ENCODE measurements at places on chromosomes 6 and 20. TPM values are rescaled to one million over a fixed set of nuclear protein-coding genes. Genes with fewer than 3 reads are reported as not detected.

CD40 gene
- 21.3 TPM for polyA plus RNA-seq

GRCh38 chr6:121285041-121285440 lies 49.2 kb downstream of the TBC1D32 start:
- no peak for DNase-seq

- no peak for DNase-seq
These were observed 24.8 kb upstream of the FOXQ1 start for GRCh38 chr6:1287103-1287591.

GRCh38 chr6:12804952-12805645 lies 88.5 kb downstream of the PHACTR1 start:
- DNase-seq, result no peak

- DNase-seq, result no peak
These were observed 239.2 kb downstream of the SYNDIG1 start for GRCh38 chr20:24708411-24709295.

DNA sequence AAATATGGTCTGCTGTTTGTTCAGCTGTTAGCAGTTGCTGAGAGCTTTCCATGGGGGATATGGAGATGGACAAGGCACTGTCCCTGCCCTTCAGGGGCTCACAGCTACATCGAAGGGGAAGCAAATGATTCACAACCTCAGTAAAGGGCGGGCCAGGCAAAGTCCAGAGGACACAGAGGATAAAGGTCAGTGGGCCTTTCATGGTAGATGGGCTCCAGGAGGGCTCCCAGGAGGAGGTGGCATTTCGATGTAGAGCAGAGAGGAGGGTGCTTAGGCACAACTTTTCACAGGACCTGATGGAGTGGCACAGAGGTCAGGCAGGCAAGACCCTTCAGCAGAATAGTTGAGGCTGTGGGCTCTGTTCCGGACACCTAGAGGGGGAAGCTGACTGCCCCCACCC lies 15.2 kb upstream of the MLN start:
- DNase-seq, result no peak

DNA sequence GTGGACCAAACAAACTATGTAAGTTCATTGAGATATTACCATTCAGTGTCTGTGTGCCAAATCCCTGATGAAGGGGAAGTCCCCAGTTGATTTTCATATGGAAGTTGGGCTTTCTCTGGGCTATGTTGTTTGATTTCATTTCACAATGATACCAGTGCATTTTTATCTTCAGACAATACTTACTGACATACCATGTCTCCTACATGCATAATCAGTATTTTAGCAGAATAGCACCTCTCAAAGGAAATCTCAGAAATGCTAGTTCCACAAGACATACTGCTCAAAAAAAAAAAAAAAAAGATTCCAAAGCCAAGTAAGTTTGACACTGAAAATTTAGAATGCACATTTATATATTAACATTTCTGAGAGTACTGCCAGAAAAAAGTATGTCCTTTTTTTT lies 168.8 kb upstream of the RNF217 start:
- no peak for DNase-seq

- no peak for DNase-seq
These were observed 15.7 kb downstream of the HMGN4 start for GRCh38 chr6:26553635-26554446.

DNA sequence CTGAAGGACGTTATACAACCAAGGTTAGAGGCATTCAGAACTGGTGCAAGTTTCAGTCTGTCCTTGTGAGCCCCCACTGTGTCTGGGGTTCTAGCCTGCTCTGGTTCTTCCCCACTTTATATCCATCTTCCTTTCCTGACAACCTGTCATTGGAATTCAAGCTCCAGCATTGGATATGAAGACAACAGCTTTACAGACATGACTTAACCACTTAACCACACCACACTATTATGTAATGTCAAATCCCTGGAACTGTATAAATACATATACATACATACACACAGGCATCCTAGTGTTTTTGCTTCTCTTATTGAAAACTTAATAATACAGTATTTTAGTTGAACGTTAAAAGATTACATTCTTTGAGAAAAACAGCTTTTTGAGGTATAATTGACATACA lies 217.9 kb upstream of the SGK1 start:
- no peak for DNase-seq

DNA sequence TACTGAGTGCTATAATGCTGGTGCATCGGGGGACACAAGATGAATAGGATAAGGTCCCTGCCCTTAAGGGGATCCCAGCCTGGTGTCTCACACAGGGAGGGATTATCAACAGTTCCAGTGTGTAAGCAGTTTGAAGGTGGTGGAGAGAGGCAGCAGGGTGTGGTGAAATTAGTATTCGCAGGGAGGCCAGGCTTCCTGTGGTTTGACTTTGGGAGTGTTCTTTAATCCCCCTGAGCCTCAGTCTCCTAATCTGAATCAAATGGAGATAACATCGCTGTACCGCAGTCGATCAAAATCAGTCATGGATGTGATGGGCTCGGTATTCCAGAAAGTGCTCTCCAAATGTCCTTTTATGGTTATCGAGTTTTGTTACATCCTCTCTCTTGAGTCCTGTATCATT lies 288.1 kb upstream of the SUPT3H start:
- DNase-seq, result no peak

FABP7 gene
- not detected for polyA plus RNA-seq

GRCh38 chr6:144778773-144779492 lies 493.8 kb downstream of the UTRN start:
- no peak for DNase-seq

- no peak for DNase-seq
These were observed 91.7 kb upstream of the HDDC2 start for GRCh38 chr6:125393449-125393858.

DNA sequence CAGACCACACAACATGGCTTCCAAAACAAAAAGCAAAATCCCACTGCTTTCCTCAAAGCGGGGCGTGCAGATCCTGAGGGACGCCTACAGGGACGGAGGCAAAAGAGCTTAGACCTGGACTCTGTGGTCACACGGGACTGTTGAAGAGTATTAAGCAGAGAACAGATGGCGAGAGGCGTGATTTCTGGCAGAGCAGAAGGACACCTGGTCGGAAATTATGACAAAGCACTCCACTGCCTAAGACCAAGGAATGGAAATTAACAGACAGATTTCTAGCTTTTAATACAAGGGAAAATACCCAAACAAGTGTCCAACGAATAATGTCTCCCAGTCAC lies 15.4 kb downstream of the CST7 start:
- DNase-seq, result no peak

INSM1 gene
- 0.04 TPM for polyA plus RNA-seq

RNF39 gene
- polyA plus RNA-seq, result 0.73 TPM

HAO1 gene
- 0.10 TPM for polyA plus RNA-seq

DNA sequence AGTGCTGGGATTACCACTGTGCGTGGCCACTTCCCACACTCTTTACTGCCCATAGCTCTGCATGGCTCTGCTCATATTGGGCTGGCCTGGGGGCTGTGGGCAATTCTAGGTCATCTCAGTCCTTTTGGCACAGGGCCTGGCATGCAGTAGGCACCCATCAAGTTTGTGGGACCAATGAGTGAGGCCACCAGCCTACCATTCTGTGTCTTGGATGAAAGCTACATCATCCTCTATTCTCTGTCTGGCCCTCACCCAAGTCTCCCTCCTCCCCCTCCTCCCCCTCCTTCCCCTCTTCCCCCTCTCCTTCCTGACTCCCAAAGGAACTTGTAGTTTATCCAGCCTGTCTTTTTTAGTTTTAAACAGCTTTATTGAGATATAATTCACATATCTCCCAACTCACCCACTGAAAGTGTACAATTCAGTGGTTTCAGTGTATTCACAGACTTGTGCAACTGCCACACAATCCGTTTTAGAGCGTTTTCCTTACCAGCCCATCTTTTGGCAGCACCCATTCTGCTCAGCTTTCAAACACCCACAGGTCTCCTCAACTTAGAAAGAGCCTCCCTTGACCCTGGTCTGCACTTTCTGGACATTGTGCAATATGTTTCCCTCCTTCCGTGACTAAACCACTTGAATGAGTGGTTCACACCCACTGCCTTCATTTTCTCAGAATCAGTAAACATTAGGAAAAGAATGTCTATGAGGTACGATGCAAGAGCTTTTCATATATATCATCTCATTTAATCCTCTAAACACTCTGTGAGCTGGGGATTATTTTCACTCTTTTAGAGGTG lies 21.5 kb upstream of the MRPS18A start:
- DNase-seq, result no peak

GRCh38 chr20:64102647-64103354 lies 4.6 kb downstream of the NPBWR2 start:
- DNase-seq, result no peak

- no peak for DNase-seq
These were observed 194.0 kb downstream of the GMPR start for GRCh38 chr6:16432075-16433032.

GRCh38 chr20:35320396-35321126 lies 28.3 kb upstream of the FAM83C start:
- no peak for DNase-seq

DNA sequence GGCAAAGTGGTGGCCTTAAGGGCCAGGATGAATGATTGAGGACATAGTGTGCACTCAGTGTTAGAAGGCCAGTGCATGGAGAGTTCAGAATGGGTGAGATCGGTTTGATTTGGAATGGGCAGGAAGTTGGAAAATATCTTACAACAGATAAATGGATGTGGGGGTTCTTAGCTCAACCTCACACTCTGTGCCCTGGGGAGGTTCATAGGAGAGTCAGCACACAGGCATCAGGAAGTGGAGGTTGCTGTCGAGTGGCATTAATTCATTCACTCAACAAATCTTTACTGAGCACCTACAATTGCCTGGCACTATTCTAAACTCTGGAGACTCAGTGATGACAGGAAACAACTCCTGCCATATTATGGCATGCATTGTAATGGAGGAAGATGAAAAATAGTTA lies 313.7 kb upstream of the SUPT3H start:
- DNase-seq, result no peak

RIPPLY2 gene
- 2.5 TPM for polyA plus RNA-seq

- no peak for DNase-seq
These were observed 409.6 kb upstream of the CHD6 start for GRCh38 chr20:42027746-42028268.

- DNase-seq, result no peak
These were observed 1021.6 kb upstream of the FLRT3 start for GRCh38 chr20:15359056-15359455.

GRCh38 chr6:11639376-11640235 lies 102.1 kb downstream of the TMEM170B start:
- DNase-seq, result no peak

OR2H2 gene
- polyA plus RNA-seq, result not detected

DNA sequence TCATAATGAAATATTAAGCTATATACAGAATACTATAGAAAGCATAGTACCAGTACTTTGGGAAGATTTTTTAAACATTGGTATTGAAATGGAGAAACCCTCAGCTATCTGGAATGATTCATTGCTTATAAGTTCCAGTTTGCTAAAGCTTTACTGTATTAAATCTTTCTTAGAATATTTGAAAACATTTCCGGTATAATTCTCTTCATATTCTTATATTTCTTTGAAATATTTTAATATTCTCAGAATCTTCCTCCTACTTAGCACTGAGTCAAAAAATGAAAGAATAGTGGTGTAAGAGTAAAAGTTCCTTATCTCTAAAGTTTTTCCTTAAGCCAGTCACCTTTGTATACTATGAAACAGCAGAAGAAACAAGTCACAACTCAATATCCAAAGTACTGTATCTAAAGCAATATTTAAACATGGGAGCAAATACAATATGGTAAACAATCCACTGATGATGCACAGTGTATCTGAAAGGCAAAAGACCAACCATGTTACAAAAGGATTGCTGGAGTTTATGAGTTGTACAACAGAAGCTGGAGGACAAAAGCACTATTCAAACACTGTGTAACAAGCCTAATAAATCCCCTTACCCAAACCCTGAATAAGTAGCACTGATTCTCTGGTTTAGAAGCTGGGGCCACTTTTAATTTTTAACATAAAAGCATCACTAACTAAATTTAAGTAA lies 102.1 kb downstream of the PRDM1 start:
- DNase-seq, result no peak

DNA sequence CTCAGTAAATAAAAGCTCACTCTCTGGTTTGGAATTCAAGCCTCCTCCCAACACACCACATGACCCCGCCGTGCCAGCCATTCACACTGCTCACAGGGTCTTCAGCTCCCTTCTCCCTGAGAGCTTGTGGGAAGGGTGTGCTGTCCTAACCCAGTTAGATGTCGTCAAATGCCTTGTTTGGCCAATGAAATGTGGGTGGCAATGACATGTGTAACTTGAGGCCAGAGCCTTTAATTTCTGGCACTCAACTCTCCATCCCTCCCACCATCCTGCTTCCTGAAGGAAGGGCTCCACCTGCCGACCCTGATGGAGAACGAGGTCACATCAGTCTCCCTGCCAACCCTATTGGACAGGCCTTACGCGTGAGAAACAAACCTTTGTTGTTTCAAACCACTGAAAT lies 224.5 kb upstream of the AGPAT4 start:
- no peak for DNase-seq

OTOR gene
- not detected for polyA plus RNA-seq
